NCI-H526 (cell line): ENCODE measurements at places on chromosomes 1 and 21.

DNA sequence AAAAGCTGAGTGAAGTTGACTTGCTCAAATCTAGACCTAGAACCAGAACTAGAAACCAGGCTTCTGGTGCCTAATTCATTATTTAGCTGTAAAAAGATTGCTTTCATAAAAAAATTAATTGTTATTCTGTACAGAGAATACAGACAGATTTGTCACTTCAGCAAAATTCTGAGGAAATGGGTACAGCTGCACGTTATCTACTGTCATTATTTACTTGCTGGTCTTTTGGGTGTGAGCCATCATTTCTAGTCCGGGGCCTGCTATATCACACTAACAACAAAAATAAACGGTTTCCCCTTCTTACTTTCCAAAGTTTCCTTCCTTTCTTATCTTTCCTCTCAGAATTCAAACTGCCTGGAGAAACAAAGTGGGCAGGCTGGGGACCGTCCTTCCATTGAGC is 68.3 kb downstream of the PTGER3 start:
- DNase-seq, result no peak

- DNase-seq, result no peak
Measured at GRCh38 chr1:90340606-90341005, 345.7 kb downstream of the ZNF326 start.

GRCh38 chr21:45415188-45415942 is 10.4 kb downstream of the COL18A1 start:
- DNase-seq, result no peak

DNA sequence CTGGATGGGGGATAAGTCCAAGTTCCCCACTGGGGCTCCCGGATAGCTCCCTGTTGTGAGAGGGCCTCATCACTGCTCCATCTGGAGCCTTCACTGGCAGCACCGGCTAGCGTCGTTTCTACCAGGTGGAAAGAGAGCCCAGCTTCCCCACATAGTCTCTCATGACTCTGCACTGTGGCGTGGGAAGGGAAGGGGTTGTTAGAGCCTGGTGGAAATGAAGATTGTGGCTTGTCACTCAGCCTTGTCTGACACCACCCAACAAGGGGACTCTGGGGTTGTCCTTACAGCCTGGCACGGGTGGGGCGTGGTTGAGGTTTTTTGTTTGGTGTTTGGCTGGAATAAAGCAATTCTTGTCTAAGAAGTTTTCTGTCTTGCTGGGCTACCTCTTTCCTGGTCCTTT is 94.6 kb downstream of the ADARB1 start:
- no peak for DNase-seq
